ENCODE measurements at places on chromosomes 2 and 18.

DNA sequence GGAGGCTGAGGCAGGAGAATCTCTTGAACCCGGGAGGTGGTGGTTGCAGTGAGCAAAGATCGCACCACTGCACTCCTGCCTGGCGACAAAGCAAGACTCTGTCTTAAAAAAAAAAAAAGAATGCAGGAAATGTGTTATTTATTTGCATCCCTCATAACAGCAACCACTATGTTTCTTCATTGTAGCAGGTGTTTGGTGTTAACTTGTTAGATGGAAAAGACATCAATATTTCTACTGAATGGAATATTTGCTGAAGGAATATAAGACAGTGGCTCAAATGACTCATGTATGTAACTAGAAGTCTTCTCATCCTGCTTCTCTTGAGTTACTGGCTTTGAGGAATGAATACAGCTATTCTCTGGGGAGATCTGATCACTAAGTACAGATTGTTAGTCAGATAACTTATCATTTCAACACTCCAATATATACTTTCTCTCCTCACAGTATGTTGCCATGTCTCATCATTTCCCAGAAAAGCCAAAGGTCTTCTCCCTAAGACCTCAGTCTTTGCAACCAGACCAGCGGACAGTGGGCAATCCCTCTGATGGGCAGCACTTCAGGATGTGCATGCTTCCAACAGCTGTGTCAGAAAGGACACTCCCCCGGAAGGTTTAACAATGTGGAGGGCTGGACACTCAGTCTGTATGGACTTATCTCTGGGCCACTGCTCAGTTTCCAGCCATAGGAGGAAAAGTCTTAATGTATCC lies 104.4 kb upstream of the STK17B start:
- no peak for DNase-seq

GRCh38 chr2:216851486-216852090 lies 8.3 kb downstream of the TNP1 start:
- no peak for DNase-seq

DNA sequence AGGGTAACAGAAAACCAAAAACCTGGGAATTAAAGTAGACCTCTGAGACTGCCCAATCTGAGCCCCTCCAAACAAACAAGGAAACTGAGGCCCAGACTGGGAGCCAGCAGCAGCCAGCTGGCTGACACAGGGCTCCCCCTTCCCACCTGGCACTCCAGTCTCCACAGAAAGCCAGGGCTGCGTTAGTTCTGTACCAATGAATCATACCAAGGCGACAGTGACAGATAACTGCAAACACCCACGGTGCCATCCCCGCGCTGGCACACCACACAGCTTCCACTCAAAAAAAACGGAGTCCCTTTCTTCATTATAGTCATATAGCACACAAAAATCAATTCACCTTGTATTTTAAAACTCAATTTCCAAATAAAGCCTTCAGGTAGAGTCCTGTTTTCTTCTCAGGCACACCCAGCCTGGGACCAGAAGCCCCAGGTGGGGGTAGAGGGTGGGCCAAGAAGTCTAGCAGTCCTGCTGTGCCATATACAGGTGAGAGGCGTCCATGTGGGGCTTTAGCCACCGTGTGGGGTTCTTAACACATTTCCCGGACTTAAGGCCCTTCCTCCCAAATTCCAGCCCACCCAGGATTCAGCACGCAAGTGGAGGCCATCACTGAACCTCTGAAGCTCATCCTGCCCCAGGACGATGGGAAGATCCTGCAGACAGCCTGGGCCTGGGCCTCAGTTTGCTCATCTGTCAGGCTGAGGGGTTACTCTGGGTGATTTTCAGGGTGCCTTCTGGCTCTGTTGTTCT lies 1.2 kb downstream of the PER2 start:
- DNase-seq: no peak

- DNase-seq: no peak
Measured at GRCh38 chr2:70935468-70936164, at the start of gene ATP6V1B1. Gene ATP6V1B1, plus strand, starts transcription at chr2:70935900. Its CDS starts 55 bp downstream, at chr2:70935955.

DNA sequence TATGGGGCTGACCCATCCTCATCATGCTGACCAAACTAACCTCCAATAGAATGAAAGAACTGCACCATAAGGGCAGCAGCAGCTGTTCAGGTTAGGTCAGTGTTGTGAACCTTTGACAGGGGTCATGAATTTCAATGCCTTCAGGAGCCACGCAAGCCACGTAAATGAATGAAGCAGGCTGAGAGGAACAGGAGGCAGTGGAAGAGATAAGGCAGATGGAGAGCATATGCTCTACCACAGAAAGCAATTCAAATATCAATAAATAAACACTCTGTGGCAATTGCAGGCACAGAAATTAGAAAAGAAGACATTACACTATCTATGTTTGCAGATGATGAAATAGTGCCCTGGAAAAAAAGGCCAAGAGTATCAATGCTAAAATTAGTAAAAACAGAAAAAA lies 56.3 kb downstream of the SCG2 start:
- no peak for DNase-seq

DNA sequence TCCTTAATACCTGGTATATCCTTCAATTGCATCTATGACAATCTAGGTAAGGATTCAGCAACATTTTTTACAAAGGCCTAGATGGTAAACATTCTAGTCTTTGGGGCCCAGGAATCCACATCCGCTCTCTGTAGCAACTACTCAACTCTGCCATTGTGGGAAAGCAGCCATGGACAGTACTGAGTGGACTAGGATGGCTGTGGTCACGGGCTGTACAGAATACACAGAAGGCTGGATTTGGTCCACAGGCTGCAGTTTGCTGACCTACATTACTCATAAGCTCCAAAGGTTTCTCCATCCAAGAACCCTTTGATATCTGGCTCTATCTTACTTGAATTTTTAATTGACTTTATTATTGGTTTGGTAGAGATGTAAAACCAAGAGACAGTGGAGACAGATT lies 418.3 kb upstream of the LRRTM1 start:
- DNase-seq: no peak

Data from AG09309 (cell line).